Suprapubic skin (tissue), 4 donors: ENCODE measurements at places on chromosomes 4 and X. TPM values are rescaled to one million over a fixed set of nuclear protein-coding genes. Genes with fewer than 3 reads are reported as not detected.
A peak's percentile ranks its signal among the peaks of the same experiment; 100 is the strongest.

Gene GPM6B
- 8.6 TPM for total RNA-seq

DNA sequence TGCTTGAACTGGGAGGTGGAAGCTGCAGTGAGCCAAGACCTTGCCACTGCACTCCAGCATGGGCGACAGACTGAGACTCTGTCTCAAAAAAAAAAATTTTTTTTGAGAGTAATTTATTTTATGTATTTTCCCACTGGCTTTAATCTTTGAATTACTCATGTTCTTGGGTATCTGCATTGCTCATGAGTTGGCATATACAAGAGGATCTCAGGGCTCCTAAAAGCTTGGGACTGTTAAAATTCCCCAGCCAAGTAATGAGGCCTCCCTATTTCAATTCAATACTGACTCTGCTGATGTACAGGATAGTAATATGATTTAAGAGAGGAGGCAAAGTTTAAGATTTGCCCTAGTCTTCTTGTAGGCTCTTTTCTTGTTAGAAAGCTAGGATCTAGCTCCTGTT, 6.2 kb downstream of the IL21 start:
- H3K27me3 ChIP-seq: no peaks in the 10 kb centered on the region
- H3K27ac ChIP-seq: no peak overlapping the region
- no peaks in the 10 kb centered on the region for H3K4me1 ChIP-seq

DNA sequence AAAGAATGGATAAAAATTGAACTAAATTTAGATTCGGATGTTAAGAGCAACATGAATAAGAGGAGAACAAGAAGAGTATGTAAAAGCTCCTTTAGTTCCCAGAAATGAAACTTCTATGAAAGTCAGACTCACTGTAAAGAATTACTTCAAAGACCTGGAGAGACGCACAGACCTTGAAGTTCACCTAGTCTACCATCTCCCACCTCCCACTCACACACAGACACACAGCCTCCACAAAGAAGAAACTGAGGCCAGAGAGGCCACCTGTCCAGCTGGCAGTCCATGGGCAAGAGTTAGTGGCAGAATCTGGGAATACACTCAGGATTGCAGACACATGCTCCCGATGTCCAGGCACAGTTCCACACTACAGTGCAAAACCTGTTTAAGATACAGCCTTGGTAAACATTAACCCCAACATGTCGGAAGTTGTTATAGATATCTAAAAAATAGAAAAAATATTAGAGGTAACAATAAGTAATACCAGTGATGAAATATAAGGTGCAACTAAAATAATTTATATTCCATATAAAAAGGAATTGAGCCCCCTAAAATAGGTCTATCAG, 288.8 kb downstream of the INPP4B start:
- no peak overlapping the region for H3K27ac ChIP-seq
- no peaks in the 10 kb centered on the region for H3K27me3 ChIP-seq
- no peaks in the 10 kb centered on the region for H3K36me3 ChIP-seq
- DNase-seq: no peak
- H3K4me1 ChIP-seq: no peaks in the 10 kb centered on the region
- H3K4me3 ChIP-seq: no peak overlapping the region

DNA sequence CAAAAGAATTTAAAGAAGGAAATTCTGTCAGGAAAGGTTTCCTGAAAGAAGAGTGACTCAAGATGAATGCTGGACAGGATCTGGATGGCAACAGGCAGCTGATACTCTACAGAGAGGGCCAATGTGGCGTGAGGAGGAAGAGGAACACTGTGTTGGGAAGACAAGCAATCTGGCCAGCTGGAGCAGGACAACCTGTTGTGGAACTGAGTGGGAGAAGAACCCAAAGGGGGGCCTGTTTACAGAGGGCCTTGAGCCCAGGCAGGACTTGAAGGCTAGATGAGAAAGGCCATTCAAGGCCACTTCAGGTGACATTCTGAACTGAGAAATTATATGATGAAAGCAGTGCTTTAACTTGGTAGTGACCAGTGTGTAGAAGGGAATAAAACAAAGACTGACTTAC, 8.5 kb downstream of the OTUD4 start:
- no peak overlapping the region for H3K27ac ChIP-seq
- no peak for DNase-seq
- H3K4me3 ChIP-seq: no peak overlapping the region
- H3K36me3 ChIP-seq: peaks cover 28% of the 10 kb centered on the region

Gene CBR4
- total RNA-seq: 16.3 TPM

- H3K27ac ChIP-seq: no peak overlapping the region
- no peaks in the 10 kb centered on the region for H3K27me3 ChIP-seq
- DNase-seq: no peak
Measured at GRCh38 chrX:12307961-12308360, 169.7 kb downstream of the FRMPD4 start.

- no peak overlapping the region for H3K4me3 ChIP-seq
- no peak for DNase-seq
- no peaks in the 10 kb centered on the region for H3K36me3 ChIP-seq
- no peaks in the 10 kb centered on the region for H3K27me3 ChIP-seq
- H3K27ac ChIP-seq: no peak overlapping the region
Measured at GRCh38 chr4:159204566-159204965, 101.7 kb downstream of the RAPGEF2 start.

Gene ADH1C
- 0.36 TPM for total RNA-seq

GRCh38 chr4:53089936-53090729, 228.0 kb downstream of the RASL11B start:
- no peaks in the 10 kb centered on the region for H3K27me3 ChIP-seq
- no peaks in the 10 kb centered on the region for H3K36me3 ChIP-seq
- H3K4me1 ChIP-seq: peaks cover 9% of the 10 kb centered on the region
- H3K27ac ChIP-seq: no peak overlapping the region

DNA sequence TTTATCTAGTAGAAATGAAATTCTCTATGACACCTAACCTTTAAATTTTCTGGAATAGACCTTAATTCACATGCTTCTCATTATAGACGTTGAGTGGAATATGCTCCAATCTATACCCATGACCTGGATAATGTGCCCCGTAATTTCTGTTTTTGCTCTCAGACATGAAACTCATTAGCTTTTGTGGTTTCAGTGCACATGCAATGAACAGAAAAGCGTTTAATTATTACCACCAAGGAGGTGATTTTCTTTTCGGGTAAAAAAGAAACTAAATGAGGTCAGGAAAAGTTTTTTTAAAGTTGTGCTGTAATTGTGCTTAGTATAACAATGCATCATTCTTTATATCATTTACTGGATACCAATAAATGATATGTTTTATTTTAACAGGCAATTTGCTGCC, 1703.9 kb upstream of the TENM3 start:
- H3K4me3 ChIP-seq: no peak overlapping the region
- no peak overlapping the region for H3K27ac ChIP-seq
- no peak for DNase-seq
- H3K4me1 ChIP-seq: no peaks in the 10 kb centered on the region

Gene ETDB
- not detected for total RNA-seq

DNA sequence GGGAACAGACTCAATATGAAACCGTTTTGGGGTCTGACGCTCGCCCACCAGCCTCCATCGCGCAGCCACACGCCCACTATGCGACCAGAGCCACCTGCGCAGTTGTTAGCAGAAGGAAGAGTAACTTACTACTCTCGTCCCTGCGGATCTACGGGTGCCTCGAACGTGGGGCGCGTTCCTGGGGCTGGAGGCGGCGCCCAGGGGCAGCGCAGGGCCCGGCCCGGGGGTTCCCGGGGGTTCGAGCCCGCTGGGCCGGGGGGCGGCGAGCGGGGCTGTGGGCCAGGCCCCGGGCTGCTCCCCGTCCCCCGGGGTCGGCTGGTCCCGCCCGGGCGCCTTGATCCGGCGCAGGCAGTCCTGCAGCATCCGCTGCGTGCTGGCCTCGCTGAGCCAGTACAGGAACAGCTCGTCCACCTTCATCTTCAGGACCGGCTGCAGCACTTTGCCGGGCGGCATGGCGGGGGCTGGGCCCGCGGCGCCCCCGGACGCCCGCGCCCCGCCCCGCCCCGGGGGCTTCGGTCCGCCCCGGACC, 404 bp downstream of the PPP2R3B start:
- peak overlapping the region; percentile 100 for H3K27ac ChIP-seq
- H3K4me3 ChIP-seq: peak overlapping the region; percentile 96
- no peaks in the 10 kb centered on the region for H3K36me3 ChIP-seq
- H3K4me1 ChIP-seq: peaks cover 10% of the 10 kb centered on the region
- DNase-seq: no peak

DNA sequence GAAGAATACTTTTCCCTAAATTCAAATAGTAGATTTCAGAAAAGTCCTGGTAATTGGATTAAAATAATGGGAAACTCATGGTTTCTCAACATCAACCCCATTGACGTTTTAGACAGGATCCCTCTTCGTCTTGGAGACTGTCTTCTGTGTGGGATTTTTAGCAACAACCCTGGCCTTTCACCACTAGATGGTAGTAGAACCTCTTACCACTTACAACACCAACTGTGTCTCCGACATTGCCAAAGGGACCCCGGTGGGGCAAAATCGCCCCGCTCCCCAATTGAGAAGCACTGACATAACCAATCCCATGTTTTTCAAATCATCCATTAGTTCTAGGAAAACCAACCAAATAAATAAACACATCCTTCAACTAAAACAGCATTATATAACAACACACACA, 16.9 kb upstream of the ANOS1 start:
- no peak overlapping the region for H3K27ac ChIP-seq
- H3K27me3 ChIP-seq: no peaks in the 10 kb centered on the region
- H3K4me1 ChIP-seq: no peaks in the 10 kb centered on the region
- no peaks in the 10 kb centered on the region for H3K36me3 ChIP-seq
- no peak for DNase-seq
- H3K4me3 ChIP-seq: no peak overlapping the region

DNA sequence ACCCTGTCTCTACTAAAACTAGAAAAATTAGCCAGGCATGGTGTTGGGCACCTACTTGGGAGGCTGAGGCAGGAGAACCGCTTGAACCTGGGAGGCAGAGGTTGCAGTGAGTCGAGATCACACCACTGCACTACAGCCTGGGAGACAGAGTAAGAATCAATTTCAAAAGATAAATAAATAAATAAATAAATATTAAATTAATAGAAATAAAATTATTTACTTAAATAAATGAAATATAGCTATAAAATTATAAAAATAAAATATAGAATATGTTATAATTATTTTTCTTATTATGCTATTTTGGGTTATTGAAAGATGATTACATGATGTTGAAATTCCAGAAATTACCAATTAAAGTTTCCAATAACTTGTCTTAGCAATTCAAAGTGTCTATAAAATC, 1029.8 kb upstream of the AGA start:
- H3K36me3 ChIP-seq: no peaks in the 10 kb centered on the region
- H3K4me1 ChIP-seq: no peaks in the 10 kb centered on the region
- no peak overlapping the region for H3K4me3 ChIP-seq
- H3K27ac ChIP-seq: no peak overlapping the region

DNA sequence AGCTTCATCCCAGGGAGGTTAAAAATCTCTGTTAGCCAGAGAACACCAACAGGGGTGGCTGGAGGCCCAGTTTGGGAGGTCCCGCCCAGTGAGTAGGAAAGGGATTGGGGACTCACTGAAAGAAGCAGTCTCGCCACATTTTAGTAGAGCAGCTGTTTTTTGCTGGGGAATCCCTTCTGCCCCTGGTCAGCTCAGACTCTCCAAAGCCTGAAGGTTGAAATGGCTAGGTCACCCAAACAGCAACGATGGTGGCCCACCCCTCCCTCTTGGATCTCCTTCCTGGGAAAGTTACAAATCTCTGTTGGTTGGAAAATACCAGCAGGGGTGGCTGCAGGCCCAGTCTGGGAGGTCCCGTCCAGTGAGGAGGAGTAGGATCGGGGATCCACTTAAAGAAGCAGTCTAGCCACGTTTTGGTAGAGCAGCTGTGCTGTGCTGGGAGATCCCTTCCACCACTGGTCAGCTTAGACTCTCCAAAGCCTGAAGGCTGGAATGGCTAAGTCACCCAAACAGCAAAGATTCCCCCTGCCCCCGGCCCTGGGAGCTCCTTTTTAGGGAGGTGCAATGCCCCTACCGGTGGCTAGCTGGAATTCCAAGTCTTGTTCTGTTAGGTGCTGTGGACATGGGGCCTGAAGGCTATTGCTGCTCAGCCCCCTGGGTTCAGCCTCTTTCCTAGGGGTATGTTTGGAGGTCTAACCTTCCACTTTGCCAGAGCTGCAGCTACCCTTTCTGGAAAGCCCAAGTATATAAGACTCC, 40.0 kb upstream of the TEX13A start:
- DNase-seq: no peak
- H3K27me3 ChIP-seq: no peaks in the 10 kb centered on the region
- no peak overlapping the region for H3K27ac ChIP-seq
- H3K36me3 ChIP-seq: no peaks in the 10 kb centered on the region
- H3K4me3 ChIP-seq: no peak overlapping the region

- H3K4me3 ChIP-seq: no peak overlapping the region
- H3K36me3 ChIP-seq: no peaks in the 10 kb centered on the region
- DNase-seq: no peak
- H3K27me3 ChIP-seq: no peaks in the 10 kb centered on the region
Measured at GRCh38 chr4:76326515-76326914, 20.0 kb downstream of the STBD1 start.

DNA sequence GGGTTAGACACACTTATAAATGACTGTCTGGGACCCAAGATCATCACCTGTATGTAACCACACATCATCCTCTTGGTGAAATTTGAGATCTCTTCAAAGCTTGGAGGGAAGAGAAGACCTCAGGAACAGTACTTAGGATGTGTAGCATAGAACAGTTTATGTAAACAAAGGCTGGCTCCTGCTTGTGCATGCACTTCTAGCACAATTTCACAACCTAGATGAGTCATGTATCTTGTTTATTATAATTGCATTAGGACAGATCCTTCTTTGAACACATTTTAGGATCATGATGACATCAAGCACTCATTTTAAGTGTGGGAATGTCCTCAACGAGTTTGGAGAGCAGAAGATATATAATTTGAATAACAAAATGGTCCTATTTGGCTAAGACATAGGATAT, 26.3 kb upstream of the ZMAT1 start:
- H3K4me1 ChIP-seq: no peaks in the 10 kb centered on the region
- no peaks in the 10 kb centered on the region for H3K36me3 ChIP-seq
- DNase-seq: no peak
- H3K27me3 ChIP-seq: no peaks in the 10 kb centered on the region

- H3K27ac ChIP-seq: no peak overlapping the region
- H3K27me3 ChIP-seq: no peaks in the 10 kb centered on the region
- no peak for DNase-seq
- H3K36me3 ChIP-seq: no peaks in the 10 kb centered on the region
- no peaks in the 10 kb centered on the region for H3K4me1 ChIP-seq
Measured at GRCh38 chr4:5186271-5187064, 135.2 kb downstream of the STK32B start.

Gene DCHS2
- total RNA-seq: 0.26 TPM

- peaks cover 30% of the 10 kb centered on the region for H3K4me1 ChIP-seq
- no peak overlapping the region for H3K27ac ChIP-seq
- H3K27me3 ChIP-seq: no peaks in the 10 kb centered on the region
- H3K4me3 ChIP-seq: no peak overlapping the region
- no peak for DNase-seq
Measured at GRCh38 chr4:147836807-147837206, 104.9 kb downstream of the ARHGAP10 start.

- H3K4me3 ChIP-seq: no peak overlapping the region
- no peaks in the 10 kb centered on the region for H3K36me3 ChIP-seq
- DNase-seq: no peak
- H3K4me1 ChIP-seq: no peaks in the 10 kb centered on the region
- H3K27ac ChIP-seq: no peak overlapping the region
- no peaks in the 10 kb centered on the region for H3K27me3 ChIP-seq
Measured at GRCh38 chr4:148716431-148717052, 274.3 kb upstream of the NR3C2 start.

GRCh38 chrX:38652934-38653442, 91.6 kb downstream of the TSPAN7 start:
- H3K4me1 ChIP-seq: no peaks in the 10 kb centered on the region
- no peaks in the 10 kb centered on the region for H3K36me3 ChIP-seq
- DNase-seq: no peak

- no peak overlapping the region for H3K27ac ChIP-seq
- no peaks in the 10 kb centered on the region for H3K36me3 ChIP-seq
- H3K27me3 ChIP-seq: no peaks in the 10 kb centered on the region
- no peak for DNase-seq
- no peak overlapping the region for H3K4me3 ChIP-seq
Measured at GRCh38 chrX:147680251-147680650, 231.5 kb upstream of the FMR1 start.
